ENCODE measurements at places on chromosomes 16 and 17. TPM values are rescaled to one million over a fixed set of nuclear protein-coding genes. Genes with fewer than 3 reads are reported as not detected.

DNA sequence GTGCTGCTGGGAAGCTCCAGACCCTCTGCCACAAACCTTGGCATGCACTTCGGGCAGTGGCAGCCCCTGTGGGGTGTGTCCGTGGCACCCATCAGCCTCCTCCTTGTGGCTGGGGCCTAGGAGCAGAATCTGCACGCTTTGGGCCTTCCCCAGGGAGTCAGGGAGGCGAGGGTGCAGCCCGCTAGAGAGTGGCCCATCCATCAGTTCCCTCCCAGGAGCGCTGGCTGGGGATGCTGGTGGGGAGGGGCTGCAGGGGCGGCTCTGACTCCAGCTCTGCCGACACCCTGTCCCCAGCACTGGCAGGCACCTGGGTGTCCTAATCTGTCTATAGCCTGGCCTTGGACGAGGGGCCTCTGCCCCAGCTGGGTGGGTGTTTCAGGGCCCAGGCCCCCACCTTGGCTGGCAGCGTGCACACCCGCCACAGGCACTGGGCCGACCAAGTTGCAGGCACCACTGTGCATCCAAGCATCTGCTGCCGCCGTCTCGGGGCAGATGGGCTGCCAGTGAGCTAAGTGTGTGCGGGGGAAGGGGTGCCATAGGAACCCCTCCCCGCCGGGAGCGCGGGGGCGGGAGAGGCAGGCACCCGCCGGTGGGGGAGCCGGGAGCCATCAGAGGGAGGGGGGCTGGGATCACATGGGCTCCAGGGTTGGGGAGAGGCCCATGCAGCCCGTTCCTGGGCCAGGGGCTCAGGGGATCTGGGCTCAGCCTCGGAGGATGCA is 30.2 kb downstream of the ENDOV start:
- H3K4me3 ChIP-seq: no peak overlapping the region
- H3K27ac ChIP-seq: no peak overlapping the region
- H3K36me3 ChIP-seq: no peaks in the 10 kb centered on the region
- no peak for DNase-seq

TBC1D28 gene
- not detected for total RNA-seq

- DNase-seq: no peak
- no peaks in the 10 kb centered on the region for H3K27me3 ChIP-seq
- H3K4me3 ChIP-seq: no peak overlapping the region
- peaks cover 4% of the 10 kb centered on the region for H3K4me1 ChIP-seq
These were observed 93.6 kb downstream of the USP22 start for GRCh38 chr17:20948984-20949777.

DNA sequence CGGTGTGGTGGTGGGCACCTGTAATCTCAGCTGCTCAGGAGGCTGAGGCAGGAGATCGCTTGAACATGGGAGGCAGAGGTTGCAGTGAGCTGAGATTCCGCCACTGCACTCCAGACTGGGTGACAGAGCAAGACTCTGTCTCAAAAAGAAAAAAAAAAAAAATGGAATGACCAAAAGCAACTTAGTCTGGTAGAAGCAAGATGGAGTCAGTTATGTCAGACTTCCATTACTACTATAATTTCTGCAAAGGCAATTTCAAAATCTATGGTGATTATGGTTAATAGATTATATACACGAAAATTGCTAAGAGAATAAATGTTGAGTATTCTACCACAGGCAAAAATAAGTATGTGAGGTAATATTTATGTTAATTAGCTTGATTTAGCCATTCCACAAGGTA is 32.3 kb downstream of the NOL11 start:
- peaks cover 22% of the 10 kb centered on the region for H3K36me3 ChIP-seq
- DNase-seq: no peak
- H3K4me3 ChIP-seq: no peak overlapping the region
- peaks cover 14% of the 10 kb centered on the region for H3K4me1 ChIP-seq
- no peaks in the 10 kb centered on the region for H3K27me3 ChIP-seq

CCR7 gene
- 0.17 TPM for total RNA-seq

DNA sequence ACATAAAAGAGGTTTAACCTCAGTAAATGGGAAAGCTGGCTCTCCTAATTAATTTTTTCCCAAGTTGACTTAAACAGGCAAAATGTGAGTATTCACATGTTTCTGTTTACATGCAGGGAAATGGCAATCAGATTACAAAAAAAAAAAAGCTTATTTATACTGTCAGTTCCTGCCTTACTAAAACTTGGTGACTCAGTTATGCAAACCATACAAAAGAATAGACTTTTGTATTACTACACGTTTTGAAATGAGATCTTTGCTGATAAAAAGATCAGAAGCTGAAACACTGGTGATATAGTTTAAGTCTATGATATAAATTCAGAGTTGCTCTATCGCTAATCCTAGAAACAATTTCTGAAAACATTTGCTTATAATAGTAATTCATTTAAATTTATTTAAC is 9.4 kb upstream of the KCNJ2 start:
- no peaks in the 10 kb centered on the region for H3K4me1 ChIP-seq
- H3K27ac ChIP-seq: no peak overlapping the region
- no peak for DNase-seq
- H3K36me3 ChIP-seq: no peaks in the 10 kb centered on the region
- H3K27me3 ChIP-seq: no peaks in the 10 kb centered on the region
- H3K4me3 ChIP-seq: no peak overlapping the region

SMARCD2 gene
- total RNA-seq: 92.2 TPM

- H3K36me3 ChIP-seq: peaks cover 45% of the 10 kb centered on the region
- H3K27me3 ChIP-seq: no peaks in the 10 kb centered on the region
- no peak overlapping the region for H3K4me3 ChIP-seq
- H3K4me1 ChIP-seq: no peaks in the 10 kb centered on the region
- DNase-seq: no peak
These were observed 4.1 kb downstream of the NEURL4 start for GRCh38 chr17:7325031-7325528.

DNA sequence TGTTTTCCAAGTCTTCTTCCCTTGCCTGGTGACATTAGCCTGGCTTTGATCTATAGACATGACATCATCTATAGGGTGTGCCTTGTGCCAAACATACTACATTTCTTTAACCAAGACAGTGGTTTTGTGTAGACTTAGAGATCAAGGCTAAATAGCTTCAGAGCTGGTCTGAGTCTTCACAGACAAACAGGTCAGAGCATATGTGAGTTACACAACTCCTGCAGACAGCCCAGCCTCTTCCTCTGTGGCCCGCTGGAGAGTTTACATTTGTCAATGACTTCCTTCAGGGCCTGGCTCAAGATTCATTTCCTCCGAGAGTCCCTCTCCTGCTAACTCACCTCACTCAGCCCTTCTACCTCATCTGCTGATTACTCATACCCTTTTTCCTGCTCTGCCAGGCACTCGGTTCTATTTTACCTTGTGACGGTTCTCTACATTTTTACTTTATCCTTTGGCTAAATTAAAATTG is 73.1 kb upstream of the TANC2 start:
- no peak for DNase-seq
- H3K36me3 ChIP-seq: no peaks in the 10 kb centered on the region
- H3K4me3 ChIP-seq: no peak overlapping the region
- H3K27ac ChIP-seq: no peak overlapping the region
- no peaks in the 10 kb centered on the region for H3K27me3 ChIP-seq

GRCh38 chr17:38709864-38710603 is 5.0 kb downstream of the MLLT6 start:
- no peaks in the 10 kb centered on the region for H3K36me3 ChIP-seq
- peaks cover 4% of the 10 kb centered on the region for H3K27me3 ChIP-seq
- H3K4me3 ChIP-seq: no peak overlapping the region
- H3K27ac ChIP-seq: no peak overlapping the region
- no peak for DNase-seq
- H3K4me1 ChIP-seq: peaks cover 21% of the 10 kb centered on the region

DNA sequence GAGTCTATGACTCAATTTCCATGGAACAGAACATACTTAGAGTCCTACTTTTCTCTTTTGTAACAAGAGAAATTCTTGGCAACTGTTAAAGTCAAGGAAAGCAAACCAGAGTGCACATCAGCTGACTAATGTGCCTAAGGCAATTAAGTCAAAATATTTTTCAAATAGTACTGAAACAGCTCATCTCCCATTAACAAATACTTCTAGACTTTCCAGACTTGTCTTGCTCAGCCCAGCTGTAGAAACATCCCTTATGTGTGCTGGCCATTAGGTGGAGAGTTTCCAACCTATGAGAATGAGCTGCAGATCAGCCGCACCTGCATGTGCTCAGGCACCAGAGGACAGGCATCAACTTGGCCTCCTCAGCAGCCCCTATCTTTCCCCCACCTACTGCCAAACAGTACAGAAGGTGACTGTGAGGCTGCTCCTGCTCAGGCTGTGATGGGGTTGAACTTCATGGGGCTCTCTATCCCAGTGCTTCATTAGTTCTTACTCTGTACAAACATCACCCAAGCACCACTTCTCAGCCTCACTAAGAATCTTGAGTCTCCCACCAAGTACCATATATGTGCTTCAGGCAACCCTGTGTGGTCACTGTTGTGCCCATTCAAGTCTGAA is 32.2 kb downstream of the TEX2 start:
- DNase-seq: no peak
- no peak overlapping the region for H3K27ac ChIP-seq
- no peaks in the 10 kb centered on the region for H3K27me3 ChIP-seq

Measured in H1 (cell line).